ENCODE measurements at places on chromosomes 5 and 9.

DNA sequence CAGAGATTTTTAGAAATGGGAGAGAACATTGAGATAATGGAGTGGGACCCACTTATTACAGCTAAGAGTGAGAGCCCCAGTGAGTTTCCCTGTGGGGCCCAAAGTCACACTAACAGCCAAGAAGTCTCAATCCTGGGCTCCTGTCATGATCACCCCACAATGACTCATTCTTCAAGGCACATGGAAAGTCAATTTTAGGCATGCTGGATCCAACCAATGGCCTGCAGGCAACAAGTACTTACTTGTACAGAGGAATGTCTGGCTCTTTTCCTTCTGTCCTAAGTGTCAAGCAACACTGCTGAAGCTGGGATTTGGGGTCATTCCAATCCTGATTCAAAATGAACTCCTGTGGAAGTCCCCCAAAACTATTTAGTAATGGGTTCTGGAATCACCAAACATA lies 123.1 kb downstream of the DROSHA start:
- DNase-seq, result no peak

DNA sequence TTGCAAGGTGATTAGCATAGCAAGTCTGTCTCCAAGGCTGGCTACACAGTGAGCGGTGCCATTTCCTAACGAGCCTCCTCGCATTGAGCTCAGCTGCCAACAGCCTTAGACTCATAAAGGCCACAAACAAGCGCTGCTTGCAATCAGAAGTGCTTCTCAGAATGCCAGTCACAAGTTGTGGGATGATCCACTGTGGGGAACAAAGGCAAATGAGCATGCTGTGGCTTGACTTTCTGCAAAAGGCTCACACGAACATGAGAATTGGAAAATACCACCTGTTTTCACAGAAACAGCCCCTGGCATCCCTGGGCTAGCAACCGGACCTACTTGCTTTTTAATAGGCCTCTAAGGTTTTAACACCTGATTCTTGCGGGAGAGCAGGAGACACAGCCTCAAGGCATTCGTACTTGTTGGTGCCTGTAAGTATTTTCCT lies 215.5 kb downstream of the FANCC start:
- no peak for DNase-seq

DNA sequence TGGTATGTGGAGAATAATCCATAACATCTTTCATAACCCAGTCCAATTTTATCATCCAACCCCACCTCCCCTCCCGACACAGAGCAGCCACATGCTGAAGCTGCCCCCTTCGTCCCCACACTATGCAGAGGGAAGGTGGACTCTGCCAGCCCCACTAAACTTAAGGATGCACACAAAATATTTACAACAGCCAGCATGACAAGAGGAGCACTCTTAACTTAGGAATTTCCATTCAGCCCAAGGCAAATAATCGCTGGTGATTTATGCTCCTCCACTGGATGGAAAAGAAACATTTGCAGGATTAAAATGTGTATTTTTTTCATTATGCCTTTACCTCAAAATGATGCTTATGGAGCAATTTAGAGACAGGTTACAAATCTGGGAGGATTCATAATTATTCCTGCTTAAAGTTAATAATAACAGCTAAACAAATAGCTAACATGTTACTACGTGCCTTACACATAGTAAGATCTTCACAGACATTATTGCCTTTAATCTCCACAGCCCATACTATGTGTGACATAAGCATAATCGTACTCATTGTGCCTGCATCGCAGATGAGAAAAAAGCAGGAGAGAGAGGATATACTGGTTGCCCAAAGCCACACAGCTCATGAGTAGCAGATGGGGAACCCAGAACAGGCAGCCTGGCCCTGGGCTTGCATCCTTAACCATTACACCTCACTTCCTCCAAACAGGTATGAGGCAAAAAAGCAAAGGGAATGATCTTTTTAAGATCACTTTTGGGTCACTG lies 92.6 kb downstream of the GLIS3 start:
- no peak for DNase-seq

GRCh38 chr5:172473427-172473826 lies 19.1 kb upstream of the SH3PXD2B start:
- no peak for DNase-seq

GRCh38 chr5:147826361-147826760 lies 5.1 kb downstream of the SPINK1 start:
- DNase-seq, result no peak

GRCh38 chr9:126521089-126521488 lies 92.6 kb upstream of the LMX1B start:
- no peak for DNase-seq

DNA sequence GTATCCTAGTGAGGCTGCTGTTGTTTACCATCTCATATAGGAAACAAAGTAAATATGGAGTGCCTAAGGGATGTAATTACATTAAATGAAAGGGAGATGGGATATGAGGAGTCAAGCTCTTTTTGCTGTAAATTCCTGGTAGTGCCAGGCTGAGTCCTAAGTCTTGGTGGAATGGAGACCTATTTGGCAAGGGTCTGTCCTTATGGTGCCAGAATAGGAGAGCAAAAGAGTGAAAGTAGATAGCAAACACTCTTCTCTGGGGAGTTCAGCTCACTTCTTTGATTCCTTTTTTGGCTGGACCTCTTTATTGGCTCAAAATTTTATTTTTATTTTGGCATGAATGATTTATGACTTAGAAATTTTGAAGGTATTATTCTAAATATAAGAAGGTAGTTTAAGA lies 380.8 kb downstream of the TMEM232 start:
- DNase-seq, result no peak

DNA sequence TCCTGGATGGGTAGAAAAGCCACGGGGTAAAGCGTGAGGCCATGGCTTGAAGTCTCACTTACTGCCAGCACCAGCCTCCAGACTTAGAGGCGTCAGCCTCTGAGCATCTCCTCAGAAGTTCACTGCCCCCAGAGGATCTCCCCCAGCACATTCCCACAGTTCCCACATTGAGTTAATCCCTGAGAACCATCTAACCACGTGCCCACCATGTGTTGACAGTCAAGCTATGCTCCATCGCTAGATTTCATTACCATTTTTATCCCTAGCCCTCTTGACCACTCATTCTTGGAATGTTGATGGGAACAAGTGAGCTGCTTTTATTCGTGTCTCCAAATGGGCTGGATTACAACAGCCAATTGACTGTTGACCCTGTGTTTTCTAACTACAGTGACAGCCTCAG lies 283.3 kb upstream of the IRX1 start:
- no peak for DNase-seq

GRCh38 chr5:96493219-96493790 lies 60.3 kb upstream of the PCSK1 start:
- DNase-seq, result no peak

DNA sequence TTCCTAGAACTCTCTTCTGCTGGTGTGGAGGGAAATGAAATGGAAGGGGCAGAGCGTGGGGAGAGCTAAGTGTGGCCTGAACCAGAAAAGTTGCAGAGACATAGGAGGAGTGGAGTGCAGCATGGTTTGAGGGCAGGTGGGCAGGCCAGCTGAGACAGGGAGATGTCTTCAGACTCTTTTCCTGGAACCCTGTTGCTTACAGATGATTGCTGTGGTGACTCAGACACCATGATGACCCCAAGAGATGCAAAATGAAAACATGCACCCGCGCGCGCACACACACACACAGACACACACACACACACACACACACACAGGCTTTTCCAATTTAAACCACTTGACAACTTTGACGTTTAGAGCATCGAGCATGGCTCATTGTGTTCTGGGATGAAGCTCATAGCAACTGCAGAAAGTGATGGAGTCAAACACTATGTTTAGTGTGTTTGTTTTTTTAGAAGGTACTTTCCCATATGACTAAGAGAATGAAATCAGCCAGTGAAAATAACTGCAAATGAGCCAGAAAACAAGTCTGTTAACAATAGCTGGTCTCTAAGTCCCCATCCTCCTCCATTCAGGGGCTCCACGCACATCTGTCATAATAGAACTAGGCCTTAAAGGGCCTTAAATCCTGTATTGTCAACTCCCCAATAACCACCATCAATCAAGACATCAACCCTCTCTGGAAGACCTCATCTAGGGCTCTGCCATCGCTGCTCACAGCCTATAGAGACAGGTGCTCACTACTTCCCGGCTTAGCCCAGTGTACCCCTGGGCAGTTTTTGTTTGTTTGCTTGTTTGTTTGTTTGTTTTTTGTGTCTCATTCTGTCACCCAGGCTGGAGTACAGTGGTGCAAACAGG lies 9.6 kb downstream of the TMOD1 start:
- no peak for DNase-seq

GRCh38 chr5:158233735-158234322 lies 374.9 kb upstream of the CLINT1 start:
- DNase-seq, result no peak

- DNase-seq, result no peak
Measured at GRCh38 chr9:98900244-98900643, 43.5 kb upstream of the COL15A1 start.

- DNase-seq, result no peak
Measured at GRCh38 chr5:173522518-173522917, 93.9 kb downstream of the BOD1 start.

DNA sequence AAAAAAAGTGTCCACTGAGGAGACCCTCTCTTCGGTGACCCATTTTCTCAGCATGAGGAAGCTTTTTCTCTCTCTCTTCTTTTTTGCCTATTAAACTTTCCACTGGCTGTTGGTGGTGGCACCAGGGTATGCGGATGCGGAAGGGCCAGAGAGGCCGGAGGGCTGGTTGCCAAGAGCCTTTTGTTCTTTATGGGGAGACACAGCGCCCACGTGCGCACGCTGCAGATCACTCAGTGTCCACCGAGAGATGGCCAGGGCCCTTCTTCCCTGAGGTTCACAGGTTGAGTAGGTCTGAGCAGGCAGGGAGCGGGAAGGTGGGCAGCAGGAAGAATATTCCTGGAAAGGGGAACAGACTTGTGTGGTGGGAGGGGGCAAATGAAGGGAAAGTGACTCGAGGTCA lies 69.1 kb downstream of the STK10 start:
- no peak for DNase-seq

GRCh38 chr9:79020276-79020675 lies 551.5 kb upstream of the TLE4 start:
- DNase-seq, result peak; percentile 3

DNA sequence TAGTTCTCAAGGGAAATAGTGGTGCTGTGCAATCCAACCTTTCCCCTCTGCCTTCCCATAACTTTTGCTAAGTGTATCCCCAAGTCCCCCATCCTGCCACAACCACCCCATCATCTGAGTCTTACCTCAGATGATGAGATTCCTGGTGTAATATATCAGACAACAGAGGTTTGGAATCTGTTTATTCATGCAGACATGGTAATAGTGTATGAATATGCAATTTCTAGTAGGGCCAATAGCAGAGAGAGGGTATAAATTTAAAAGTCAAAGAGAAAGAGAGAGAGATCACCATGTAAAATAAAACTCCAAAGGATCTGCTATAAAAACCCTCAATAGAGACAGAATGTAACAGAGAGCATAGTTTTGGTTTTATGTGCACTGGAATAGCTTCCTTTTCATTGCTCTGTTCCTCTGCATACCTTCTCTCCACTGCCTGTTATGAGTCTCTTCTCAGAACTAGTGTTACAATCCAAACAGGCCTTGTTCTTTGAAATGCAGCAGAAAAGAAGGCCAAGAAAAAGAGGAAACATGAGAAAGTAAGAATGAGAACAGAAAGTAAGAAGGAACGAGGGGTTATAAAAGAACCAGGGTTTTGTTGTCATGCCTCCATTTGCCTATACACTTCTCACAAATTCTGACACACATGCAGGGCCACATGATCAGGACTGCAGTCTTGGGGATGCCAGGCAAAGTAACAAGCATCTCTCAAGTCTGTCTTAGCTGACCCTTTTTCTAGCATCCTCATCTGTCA lies 278.0 kb downstream of the CETN3 start:
- no peak for DNase-seq

DNA sequence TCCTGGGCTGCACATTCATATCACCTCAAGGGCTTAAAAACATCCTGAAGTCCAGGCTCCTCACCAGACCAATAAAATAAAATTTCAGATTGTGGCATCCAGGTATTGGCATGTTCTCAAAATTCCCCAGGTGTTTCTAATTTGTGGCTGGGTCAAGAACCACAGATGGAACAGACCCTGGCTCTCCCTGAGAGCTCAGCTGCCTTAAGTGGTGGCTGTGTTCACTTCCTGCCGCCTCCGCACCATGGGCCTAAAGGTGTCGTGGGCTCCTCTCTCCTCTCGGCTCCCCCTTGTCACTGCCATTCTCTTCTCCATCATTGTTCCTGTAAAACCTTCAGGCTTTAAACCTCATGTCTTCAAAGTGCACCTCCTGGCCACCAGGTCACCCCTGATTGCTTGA lies 17.8 kb upstream of the CCNJL start:
- no peak for DNase-seq
